ENCODE measurements at places on chromosomes 1 and 21.
A peak's percentile ranks its signal among the peaks of the same experiment; 100 is the strongest.

- no peak for DNase-seq
These were observed 1048.7 kb downstream of the ADGRL2 start for GRCh38 chr1:82849460-82849859.

- DNase-seq = no peak
These were observed 673.3 kb downstream of the BRINP3 start for GRCh38 chr1:189804352-189804751.

GRCh38 chr1:8329439-8329838 is 11.5 kb downstream of the SLC45A1 start:
- no peak for DNase-seq

- DNase-seq = peak; percentile 78
These were observed 26.9 kb downstream of the SPATA46 start for GRCh38 chr1:162349635-162350330.

DNA sequence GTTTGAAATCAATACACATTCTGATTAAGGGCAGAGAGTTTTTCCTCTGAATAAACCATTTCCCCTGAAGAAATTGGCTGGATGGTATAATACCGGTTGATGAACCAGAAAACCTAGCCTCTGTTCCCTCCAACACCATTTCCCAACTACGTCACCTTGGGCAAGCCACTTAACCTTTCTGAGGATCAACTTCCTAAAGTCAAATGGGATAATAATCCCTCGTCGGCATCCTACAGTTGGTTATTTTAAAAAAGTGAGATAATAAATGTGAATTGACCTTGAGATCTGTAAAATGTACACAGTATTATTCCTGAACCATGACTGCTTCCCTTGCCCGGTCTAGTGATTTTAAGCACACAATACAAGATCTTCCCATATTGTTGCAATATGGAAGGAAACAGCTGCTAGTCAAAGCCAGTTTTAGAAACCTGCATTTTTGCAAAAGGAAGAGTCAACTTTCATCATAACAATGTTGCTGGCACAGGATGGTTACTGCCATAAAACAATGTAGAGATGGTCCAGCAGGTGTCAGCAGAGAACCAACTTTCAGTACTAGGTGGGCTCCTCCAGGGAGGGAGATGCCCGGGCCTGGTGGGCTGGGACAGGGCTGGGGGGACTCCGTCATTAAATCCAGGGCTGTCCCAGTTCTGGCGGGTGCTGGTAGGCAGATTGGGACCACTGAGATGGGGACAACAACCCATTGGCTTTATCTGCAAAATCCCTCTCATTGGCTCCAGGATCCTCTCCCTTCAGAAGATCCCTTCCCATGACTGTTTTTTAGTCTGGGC is 5.2 kb upstream of the HLX start:
- DNase-seq = peak; percentile 69

DNA sequence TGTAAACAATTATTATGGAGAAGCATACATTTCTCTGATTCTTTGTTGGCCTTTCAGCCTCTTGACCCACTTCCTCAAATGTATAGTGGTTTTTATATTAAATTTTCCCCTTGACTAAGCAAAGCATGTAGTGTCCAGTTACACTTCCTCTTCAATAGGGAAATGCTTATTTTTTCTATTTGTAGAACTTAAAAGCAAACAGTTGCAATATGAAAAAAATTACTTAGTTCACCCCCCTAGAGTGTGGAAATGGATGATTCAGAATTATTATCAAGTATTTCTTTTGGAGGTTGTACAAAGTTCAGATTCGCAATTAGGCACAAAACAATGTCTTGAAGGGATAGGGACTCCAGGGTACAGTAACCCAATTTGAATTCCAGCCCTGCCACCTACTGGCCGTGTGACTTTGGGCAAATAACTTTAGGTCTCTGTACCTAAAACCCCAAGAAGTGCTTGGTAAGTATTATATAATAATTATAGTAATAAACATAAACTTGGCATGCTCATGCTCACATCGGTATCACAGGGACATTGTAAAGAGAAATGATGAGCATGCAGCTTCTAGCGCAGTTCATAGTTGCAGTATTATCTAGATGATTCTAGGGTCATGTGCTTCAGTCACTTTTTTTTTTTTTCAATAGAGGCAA is 28.6 kb upstream of the IFNGR2 start:
- no peak for DNase-seq

All from pulmonary artery endothelial cell (primary cell).